ENCODE measurements at places on chromosomes 1 and 21. TPM values are rescaled to one million over a fixed set of nuclear protein-coding genes. Genes with fewer than 3 reads are reported as not detected.

MSH4 gene
- 0.35 TPM for polyA plus RNA-seq

CA6 gene
- not detected for polyA plus RNA-seq

LCE1E gene
- polyA plus RNA-seq = not detected

SPRR2G gene
- not detected for polyA plus RNA-seq

NPHP4 gene
- 3.1 TPM for polyA plus RNA-seq

DMRTA2 gene
- not detected for polyA plus RNA-seq

S100B gene
- 9.7 TPM for polyA plus RNA-seq

CLDN17 gene
- not detected for polyA plus RNA-seq

BOLA1 gene
- not detected for polyA plus RNA-seq

IFI44L gene
- polyA plus RNA-seq = 1.0 TPM

ERRFI1 gene
- polyA plus RNA-seq = 7.8 TPM

DEDD gene
- 49.0 TPM for polyA plus RNA-seq

CNR2 gene
- not detected for polyA plus RNA-seq

GRCh38 chr1:155173478-155174323 lies at the start of gene TRIM46:
Gene TRIM46, plus strand, starts transcription at chr1:155173849. Its CDS starts 118 bp downstream, at chr1:155173967.
- DNase-seq = no peak

- no peak for DNase-seq
Observed at GRCh38 chr1:165533254-165533653, 10.5 kb upstream of the LRRC52 start.

- no peak for DNase-seq
Observed at GRCh38 chr1:198042168-198042567, 114.6 kb upstream of the NEK7 start.

- DNase-seq = no peak
Observed at GRCh38 chr1:231681006-231681405, 54.4 kb downstream of the DISC1 start.

GRCh38 chr1:232980355-232980978 lies 30.1 kb downstream of the NTPCR start:
- no peak for DNase-seq

- DNase-seq = no peak
Observed at GRCh38 chr1:53260631-53261247, 22.4 kb upstream of the MAGOH start.

DNA sequence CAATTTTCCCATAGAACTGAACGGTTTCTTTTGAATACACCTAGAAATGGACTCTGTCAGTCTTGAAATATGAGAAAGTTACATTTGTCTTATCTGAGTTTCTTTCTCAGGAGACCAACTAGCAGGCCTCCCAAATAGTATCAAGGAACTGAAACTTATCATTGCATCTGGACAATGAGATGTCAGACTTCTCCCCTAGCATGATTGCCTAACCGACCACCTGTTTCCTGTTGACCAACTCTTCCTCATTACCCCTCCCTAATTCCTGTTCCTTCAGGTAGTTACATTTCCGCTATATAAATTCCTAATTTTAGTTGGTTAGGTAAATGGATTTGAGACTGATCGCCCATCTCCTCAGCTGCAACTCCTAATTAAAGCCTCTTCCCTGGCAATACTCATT lies 1587.3 kb downstream of the NCAM2 start:
- no peak for DNase-seq

- DNase-seq = no peak
Observed at GRCh38 chr1:99119188-99119587, 114.5 kb upstream of the PLPPR5 start.

DNA sequence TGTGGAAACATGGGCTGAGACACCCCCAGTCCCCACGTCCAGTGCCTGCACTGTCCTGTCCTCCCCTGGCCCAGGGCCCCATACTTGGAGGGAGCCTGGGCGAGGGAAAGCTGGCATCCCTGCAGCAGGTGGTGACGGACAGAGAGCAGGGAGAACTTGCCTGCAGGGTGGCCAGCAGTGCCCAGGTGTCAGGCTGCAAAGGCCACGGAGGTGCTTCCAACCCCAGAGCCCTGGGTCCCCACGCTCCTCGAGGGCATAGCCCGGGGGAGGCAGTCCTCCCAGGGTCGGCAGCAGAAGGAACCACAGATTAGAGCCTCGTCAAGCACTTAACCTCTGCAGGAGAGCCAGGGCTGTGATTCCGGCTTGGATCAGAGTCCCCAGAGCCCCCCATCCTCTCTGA lies 77.5 kb downstream of the ARHGEF16 start:
- DNase-seq = no peak

DNA sequence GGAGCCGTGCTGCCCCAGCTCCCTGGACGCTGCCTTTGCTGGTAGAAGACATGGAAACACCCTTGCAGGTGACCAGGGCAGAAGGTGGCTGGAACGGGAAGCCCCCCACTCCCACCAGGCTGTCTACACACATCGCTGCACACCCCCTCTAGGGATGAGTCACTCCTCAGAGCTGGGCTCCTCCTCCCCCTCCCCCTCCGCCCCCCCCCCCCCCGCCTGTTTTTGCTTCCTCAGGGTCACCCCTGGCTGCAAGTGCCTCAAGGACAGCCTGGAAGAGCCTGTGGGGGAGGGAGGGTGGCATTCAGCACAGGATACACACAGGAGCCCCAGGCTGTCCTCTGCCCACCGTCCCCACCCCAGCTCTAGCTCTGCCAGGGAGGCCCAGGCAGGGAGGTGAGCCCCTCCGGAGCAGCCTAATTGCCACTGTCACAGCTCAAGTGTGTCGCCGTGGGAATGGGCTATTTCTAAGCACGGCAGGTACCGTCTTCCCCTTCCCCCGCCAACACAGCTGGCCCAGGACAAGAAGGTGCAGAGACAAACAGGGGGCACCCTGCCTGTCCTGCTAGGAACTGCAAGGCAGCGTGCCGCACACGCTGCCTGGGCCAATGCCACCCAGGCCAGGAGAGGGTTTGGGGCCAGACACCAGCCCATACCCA lies 2.5 kb downstream of the FNDC10 start:
- no peak for DNase-seq

DNA sequence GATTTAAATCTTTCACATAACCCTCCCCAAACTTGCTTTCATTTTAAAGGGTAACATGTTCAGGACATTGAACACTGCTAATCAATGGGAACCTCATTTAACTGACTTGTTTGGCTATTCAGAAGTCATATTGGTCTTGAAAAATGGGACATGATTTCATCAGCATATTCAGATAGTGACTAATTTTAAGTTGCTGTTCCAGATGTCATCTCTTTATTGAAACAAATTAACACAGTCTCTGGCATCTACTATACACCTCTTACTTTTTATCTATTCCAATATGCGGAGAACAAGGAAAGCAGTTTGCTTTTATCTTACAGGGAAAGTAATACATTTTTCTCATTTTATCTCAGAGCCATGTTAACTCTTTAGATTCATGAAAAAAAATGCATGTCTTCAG lies 310.1 kb downstream of the S1PR1 start:
- DNase-seq = no peak

- peak; percentile 65 for DNase-seq
Observed at GRCh38 chr1:79792219-79792930, 785.8 kb upstream of the ADGRL4 start.

DNA sequence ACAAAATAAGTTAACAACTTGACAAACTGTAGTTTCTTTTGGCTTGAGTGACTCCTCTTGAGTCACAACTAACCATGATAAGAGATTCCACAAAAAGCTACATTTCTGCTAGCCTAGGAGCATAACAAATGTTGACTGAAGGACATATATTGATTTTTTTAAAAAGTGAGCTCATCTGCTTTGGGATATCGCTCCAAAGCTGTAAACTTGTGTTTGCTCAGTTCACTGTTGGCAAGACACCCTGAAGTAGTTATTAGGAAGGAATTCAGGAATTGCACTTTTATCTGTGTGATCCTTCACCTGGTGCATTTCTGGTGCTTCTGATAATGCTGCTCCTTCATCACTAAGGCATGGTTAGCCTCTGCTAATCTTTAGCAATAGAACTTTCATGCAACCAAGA lies 23.7 kb downstream of the RWDD3 start:
- DNase-seq = no peak

DNA sequence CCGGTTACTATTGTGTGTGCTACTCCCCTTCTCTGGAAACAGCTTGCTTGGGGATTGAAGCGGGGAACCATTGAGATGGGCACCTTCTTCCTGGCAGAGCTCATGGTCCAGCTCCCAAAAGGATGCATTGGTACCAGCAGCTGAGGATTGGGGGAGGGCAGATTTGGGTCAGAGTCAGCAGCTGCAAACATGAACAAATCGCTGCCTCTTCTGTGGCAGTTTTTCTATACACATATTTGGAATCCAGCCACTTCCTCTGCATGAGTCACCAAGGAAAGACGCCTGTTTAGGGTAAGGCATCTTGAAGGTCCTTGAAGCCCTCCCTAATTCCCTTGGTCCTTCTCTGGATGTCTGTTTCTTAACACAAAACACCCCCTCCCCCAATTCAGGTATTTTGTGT lies 104.7 kb downstream of the DAB1 start:
- DNase-seq = no peak

GRCh38 chr1:231122143-231122542 lies 39.7 kb upstream of the TRIM67 start:
- DNase-seq = no peak

DNA sequence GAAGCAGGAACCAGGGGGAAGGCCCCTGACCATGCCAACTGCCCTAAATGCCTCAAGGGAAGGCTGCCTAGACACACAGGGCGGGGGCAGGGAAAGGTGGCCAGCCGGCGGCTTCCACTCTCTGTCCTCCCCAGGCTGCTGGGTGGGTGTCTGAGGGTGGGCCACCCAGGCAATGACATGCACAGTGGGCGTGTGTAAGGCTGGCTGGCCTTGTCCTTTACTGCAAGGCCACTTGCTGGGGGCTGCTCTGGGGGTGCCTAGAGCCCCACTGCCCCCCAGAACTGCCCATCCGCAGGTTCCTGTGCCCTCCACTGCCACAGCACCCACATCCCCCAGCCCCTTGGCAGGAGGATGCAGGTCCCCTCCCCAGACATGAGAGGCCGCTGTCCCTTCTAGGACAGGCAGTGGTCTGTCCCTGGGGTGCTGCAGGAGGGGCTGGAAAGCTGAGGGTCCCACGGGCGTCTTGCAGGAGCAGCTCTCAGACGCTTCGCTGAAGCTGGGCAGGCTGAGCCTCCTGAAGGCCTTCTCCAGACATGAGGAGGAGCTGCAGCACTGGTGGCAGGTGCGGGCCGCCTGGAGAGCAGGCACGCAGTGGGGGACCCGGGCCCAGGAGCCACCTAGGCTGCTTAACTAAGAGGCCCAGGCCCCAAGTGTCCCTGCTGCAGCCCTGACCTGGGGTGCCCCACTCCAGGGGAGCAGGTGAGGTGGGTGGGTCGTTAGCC lies 10.1 kb downstream of the CCDC27 start:
- DNase-seq = no peak

- DNase-seq = no peak
Observed at GRCh38 chr1:2554621-2555387, 1.4 kb upstream of the TNFRSF14 start.

GRCh38 chr1:160261556-160261892 lies 825 bp downstream of the DCAF8 start:
- peak; percentile 45 for DNase-seq

DNA sequence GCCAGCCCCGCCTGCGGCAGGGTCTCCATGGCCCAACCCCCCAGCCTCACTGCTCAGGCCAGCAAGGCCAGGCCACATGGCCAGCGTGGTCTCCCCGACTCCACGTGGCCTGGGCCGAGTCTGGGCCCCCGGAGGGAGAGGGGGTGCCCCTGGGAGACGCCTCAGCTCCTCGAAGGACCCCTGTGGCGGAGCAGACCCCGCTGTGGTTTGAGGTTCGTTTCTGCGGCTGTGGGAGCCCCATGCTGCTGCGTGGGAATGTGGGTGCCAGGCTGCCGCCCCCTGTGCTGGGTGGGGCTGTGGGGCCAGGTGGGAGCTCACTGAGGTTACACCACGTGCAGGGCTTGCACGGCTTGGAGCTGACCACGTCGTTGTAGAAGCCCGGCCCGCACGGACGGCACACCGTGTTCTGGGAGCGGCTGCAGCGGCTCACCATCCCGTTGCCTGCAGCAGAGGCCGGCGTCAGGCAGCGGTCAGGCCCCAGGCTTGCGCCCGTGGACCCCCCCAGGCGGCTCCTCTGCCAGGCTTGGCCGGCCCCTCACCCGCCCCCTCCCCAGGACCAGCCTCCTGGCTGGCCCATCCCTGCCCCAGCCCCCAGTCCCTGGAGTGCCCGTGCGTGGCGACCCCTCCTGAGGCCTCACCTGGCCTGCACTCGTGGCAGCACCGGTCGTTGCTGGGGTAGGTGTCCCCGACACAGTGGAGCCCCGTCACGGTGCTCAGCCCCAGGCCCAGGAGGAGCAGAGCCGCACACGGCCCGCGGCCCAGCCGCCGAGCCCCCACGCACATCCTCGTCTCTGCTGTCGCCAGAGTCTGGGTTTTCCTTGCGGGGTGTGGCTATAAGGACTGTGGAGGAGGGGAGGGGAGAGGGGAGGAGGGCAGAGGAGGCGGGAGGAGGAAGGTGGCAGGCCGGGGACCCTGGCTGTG lies at the start of gene TNFRSF4:
Gene TNFRSF4, minus strand, starts transcription at position 809 of the 921 bp plus-strand sequence. Its CDS starts 26 bp downstream, at position 783.
- DNase-seq = no peak

- DNase-seq = peak; percentile 77
Observed at GRCh38 chr1:29122682-29123052, 1.0 kb downstream of the TMEM200B start.

DNA sequence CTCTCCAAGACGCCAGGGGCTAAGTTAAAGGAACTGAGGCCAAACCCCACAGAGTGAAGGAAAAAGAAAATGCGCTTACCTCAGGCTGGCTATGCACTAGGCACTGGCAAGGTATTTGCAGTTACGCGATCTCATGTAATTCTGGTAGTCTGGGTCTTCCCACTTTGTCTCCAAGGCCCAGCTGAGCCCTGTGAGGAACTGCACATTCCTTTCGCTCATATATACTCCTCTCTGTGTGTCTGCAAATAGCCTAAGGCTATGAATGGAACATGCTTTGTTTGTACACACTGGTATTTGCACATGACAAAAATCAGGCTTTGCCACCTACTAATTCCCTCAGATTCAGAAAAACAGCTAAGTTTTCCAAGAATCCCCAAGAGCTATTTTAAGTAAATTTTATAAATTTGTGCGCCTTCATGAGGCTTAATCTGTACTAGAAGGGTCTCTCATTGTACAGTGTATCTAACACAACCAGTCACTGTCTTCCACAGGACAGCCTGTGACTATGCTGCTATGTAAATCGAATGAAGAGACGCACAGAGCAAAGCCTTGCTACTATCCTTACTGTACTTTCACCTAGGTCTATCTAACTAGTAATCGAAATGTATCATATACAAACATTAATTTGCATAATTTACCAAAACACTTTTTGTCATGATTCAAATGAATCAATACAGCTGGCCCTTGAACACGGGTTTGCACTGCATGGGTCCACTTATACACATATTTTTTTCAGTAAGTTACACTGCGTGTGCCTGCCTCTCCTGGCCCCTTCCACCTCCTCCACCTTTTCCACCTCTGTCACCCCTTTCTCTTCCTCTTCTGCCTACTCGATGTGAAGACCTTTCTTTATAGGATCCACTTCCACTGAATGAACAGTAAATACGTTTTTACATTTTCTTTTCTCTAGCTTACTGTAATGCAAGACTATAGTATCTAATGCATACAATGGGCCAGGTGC lies 87.0 kb downstream of the SIPA1L2 start:
- DNase-seq = no peak

DNA sequence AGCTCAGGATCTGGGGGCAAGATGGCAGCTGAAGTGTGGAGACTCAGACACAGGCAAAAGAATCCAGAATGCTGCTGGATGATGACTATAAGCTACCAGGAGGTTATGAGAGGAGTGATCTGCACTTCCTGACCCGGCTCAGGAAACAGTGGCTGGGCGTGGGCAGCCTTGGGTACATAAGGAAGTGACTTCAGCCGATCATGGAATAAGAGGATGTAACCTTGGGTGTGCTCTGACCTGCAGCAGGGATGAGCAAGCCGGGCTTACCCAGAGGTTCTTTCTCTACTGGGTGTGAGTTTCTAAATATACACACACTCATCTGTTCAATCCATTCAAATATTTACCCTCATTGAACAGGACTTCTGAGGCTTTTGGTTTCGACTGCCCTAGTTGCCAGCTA lies 62.7 kb downstream of the CD34 start:
- DNase-seq = no peak

- no peak for DNase-seq
Observed at GRCh38 chr1:99176753-99177152, 87.5 kb upstream of the PLPPR4 start.
